ENCODE measurements at places on chromosomes 5 and 9. TPM values are rescaled to one million over a fixed set of nuclear protein-coding genes. Genes with fewer than 3 reads are reported as not detected.

DNA sequence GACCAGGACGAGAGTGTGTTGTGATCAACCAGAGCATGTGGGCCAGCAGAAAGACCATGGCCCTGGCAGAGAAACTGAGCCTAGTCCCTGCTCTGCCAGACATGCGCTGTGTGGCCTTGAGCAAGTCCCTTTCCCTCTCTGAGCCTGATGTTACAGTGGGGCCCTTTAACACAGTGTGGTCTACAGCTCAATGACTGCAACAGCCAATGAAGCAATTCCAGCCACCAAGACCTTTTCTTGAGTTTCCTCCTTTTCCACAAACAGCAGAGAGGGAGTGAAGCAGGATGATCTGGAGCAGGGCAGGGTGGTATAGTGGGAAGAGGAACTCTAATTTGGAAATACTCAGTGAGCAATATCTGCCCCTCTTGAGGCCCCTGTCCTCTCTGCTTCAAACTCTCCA is 25.8 kb upstream of the ARSI start:
- no peaks in the 10 kb centered on the region for H3K4me1 ChIP-seq
- H3K4me3 ChIP-seq, result no peak overlapping the region
- H3K27ac ChIP-seq, result no peak overlapping the region
- no peaks in the 10 kb centered on the region for H3K27me3 ChIP-seq
- H3K36me3 ChIP-seq, result no peaks in the 10 kb centered on the region

- H3K27me3 ChIP-seq, result no peaks in the 10 kb centered on the region
- no peak overlapping the region for H3K27ac ChIP-seq
- H3K4me1 ChIP-seq, result no peaks in the 10 kb centered on the region
- H3K4me3 ChIP-seq, result no peak overlapping the region
Measured at GRCh38 chr5:159459951-159460538, 129.8 kb upstream of the IL12B start.

GRCh38 chr9:2615497-2615896 is 6.1 kb upstream of the VLDLR start:
- no peak for DNase-seq
- no peaks in the 10 kb centered on the region for H3K36me3 ChIP-seq
- H3K27ac ChIP-seq, result no peak overlapping the region
- no peaks in the 10 kb centered on the region for H3K27me3 ChIP-seq

DNA sequence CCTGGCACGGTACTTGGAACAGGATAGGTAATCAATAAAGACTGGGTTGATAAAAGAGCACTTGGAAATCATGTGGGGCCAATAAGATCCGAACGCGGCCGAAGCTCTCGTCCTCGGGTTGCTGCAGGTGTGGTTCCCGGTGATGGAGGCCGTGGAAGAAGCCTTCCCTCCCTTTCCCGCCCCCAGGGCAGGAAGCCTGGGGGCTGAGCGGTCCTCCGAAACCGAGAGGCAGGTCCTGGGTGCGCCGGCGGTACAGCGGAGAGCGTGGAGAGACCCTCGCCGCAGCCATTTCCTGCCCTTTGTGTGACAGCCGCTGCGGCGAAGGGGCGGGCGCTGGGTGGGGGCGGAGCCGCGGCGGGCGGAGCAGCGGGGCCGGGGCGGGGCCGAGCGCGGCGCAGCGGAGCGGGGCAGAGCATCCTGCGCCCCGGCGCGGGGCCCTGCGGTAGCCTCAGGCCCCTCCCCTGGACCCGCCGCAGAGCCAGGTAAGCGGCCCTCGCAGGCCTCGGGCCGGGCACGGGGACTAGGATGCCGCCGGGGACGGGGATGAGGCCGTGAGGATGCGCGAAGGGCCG is at the start of gene CYFIP2:
CYFIP2 (plus strand) TSS at position 410 of the 572 bp plus-strand sequence. CDS start 19,239 bp downstream, outside the sequence.
- H3K36me3 ChIP-seq, result no peaks in the 10 kb centered on the region
- H3K27ac ChIP-seq, result peak within 1 kb of the TSS; percentile 66
- no peak for DNase-seq
- H3K27me3 ChIP-seq, result no peaks in the 10 kb centered on the region
- H3K4me1 ChIP-seq, result no peaks in the 10 kb centered on the region
- H3K4me3 ChIP-seq, result peak within 1 kb of the TSS; percentile 78

Gene SLC2A8
- total RNA-seq, result 19.2 TPM

DNA sequence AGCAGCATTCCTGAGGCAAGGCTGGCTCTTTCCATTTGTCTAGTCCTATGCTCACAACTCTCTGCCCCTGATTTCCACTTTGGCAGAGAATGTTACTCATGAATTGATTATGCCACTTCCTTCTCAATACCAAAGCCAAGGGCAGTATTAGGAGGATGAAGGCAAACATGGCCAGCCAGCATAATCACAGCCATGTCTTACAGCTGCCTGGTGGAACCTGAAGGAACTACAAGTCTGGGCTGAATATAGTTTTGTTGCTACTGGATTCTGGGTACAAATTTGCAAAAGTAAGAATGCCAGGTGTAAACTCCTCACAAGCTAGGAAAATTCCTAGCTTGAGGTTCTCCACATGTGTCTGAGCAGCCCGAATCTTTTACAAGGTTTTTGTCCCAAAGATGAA is 4.2 kb downstream of the SIL1 start:
- H3K4me3 ChIP-seq, result no peak overlapping the region
- H3K4me1 ChIP-seq, result peaks cover 26% of the 10 kb centered on the region
- H3K27ac ChIP-seq, result no peak overlapping the region

- H3K27ac ChIP-seq, result no peak overlapping the region
- no peak for DNase-seq
- H3K4me3 ChIP-seq, result no peak overlapping the region
- no peaks in the 10 kb centered on the region for H3K36me3 ChIP-seq
- H3K4me1 ChIP-seq, result peaks cover 8% of the 10 kb centered on the region
- H3K27me3 ChIP-seq, result no peaks in the 10 kb centered on the region
Measured at GRCh38 chr5:146048994-146049703, 56.2 kb downstream of the PLAC8L1 start.

DNA sequence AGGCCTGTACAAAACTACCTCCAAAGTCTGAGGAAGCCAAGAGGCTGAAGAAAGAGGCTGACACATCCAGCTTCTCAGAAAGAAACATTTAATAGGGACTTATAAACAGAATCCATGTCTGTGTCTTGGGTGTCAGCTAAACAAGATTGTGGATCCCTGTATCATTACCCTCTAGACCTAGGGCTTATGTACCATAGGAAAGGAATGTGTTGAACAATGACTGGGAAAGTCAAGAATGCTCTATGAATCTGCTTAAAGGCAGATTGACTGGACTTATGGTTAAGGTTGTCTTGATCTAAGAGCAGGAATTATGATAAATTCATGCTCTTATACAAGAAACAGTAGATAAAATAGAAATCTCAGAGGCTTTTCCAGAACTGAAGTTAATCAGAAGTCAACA is 335.7 kb upstream of the RPS23 start:
- DNase-seq, result no peak
- H3K4me1 ChIP-seq, result no peaks in the 10 kb centered on the region
- H3K36me3 ChIP-seq, result no peaks in the 10 kb centered on the region
- H3K27me3 ChIP-seq, result no peaks in the 10 kb centered on the region
- no peak overlapping the region for H3K27ac ChIP-seq

Gene UBLCP1
- 13.2 TPM for total RNA-seq
